Ovary (tissue), 10 donors: ENCODE measurements at places on chromosomes 4 and X. TPM values are rescaled to one million over a fixed set of nuclear protein-coding genes. Genes with fewer than 3 reads are reported as not detected.
A peak's percentile ranks its signal among the peaks of the same experiment; 100 is the strongest.

DNA sequence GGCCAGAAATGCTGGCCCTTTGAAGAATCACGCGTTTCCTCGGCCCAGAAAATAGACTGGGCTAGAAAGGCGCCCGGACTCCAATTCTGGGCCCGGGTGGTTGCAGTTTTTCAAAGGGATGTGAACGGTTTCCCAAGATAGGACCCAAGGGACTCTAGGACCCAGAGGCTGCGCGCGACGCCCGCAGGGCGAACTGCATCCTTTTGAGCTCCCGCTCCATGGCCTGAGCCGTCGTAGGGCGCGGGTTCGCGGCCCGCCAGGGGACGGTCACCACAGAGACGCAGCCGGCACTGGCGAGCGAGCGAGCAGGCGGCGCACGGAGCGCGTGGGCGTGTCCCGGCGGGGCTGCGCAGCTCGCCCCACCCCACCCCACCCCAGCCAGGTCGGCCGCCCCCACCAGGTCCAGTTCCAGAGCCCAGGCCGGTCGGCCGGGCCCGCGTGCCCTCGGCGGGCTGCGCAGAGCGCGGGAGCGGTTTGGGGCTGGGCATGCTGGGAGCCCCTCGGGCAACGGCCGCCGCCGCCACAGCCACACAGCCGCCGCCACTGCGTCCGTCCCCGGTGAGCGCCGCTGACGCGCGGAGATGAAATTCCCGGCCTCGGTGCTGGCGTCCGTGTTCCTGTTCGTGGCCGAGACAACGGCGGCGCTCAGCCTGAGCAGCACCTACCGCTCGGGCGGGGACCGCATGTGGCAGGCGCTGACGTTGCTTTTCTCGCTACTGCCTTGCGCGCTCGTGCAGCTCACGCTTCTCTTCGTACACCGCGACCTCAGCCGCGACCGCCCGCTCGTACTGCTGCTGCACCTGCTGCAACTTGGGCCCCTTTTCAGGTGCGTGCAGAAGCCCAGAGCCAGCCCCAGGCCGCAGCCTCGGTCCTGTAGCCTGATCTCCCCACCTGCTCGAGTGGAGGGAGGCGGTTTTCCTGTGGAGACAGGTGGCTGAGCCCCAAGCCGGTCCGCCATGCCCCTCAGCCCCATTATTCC lies at the start of gene XK:
TSS of gene XK (plus strand) at position 411 of the 979 bp plus-strand sequence. CDS start at position 582, 171 bp downstream.
- H3K27me3 ChIP-seq = no peaks in the 10 kb centered on the region
- H3K27ac ChIP-seq = no peak within 1 kb of the TSS
- no peaks in the 10 kb centered on the region for H3K4me1 ChIP-seq
- H3K36me3 ChIP-seq = no peaks in the 10 kb centered on the region
- peak within 1 kb of the TSS; percentile 35 for H3K4me3 ChIP-seq
- peak; percentile 49 for DNase-seq

Gene SLC4A4
- total RNA-seq = 1.4 TPM

Gene SLC34A2
- 0.88 TPM for total RNA-seq

Gene NLGN3
- 6.7 TPM for total RNA-seq
